ENCODE measurements at places on chromosomes 6 and 20.

DNA sequence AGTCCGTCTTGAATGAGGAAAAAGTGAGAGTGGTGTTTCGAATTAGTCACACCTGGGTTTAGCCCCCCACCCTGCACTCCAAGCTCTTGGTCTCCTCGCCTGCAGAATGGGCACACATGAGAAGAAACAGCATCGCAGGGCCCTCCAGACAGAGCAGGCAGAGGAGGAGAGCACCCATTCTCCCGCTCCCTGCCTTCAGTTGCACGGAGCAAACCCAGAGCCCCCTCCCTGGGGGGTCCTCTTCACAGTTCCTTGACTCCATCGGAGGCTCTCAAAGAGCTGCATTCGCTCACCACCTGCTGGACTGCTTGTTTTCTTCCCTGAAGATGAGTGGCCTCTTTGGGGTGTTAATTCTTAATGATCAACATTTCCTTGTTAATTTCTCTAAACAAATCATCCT lies 5.1 kb downstream of the CST7 start:
- no peak for DNase-seq

GRCh38 chr6:52496631-52497030 lies 76.5 kb downstream of the EFHC1 start:
- no peak for DNase-seq

GRCh38 chr6:163095401-163095800 lies 319.1 kb upstream of the QKI start:
- DNase-seq: no peak

GRCh38 chr20:61719691-61720347 lies 345.9 kb downstream of the TAF4 start:
- DNase-seq: no peak

DNA sequence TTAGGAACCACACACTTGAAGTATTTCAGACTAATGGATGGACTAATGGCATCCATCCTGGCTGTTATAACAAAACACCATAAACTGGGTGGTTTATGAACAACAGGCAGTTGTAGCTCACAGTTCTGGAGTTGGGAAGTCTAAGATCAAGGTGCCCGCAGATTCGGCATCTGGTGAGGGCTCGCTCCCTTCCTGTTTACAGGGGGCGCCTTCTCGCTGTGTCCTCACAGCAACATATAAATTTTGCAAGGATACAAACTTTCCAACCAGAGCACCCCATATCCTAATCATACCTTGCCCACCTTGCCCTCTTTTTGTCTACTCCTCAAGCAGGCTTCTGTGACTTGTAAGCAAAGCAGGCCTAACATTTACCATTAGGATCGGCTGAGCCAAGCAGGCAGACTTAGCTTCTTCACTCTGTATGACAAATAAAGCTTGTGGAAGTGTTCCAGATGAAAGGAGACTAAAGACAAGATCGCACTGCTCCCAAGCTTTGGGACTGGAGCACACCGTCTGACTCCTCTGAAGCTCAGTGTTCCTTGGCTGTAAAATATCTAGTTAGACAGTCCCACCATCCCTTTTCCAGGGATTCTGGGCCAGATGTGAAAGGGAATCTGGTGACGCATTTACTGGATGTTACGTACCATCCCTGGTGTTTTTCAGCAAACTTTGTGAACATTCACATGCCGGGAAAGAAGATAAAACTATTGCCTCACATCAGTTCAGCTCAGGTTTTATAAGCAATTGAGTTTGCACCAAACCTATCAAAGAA lies 34.9 kb downstream of the GFOD1 start:
- no peak for DNase-seq

DNA sequence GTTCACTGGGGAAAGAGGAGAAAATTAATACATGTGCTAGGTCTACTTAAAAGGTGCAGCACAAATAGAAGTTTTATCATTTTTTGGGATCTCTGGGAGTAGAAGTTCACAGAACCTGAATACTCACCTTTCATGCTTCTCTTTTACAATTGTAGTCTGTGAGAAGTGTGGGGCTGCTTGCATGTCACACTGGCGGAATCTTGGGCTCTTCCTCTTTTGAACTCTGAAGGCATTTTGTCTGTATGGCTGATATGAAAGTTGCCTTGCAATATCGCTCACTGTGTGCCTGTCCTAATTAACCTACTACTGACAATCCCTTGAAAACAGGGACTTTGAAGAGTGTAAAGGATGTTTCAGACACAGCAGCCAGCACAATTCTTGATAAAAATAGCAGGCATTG lies 65.9 kb upstream of the CLDN20 start:
- no peak for DNase-seq

- no peak for DNase-seq
Observed at GRCh38 chr6:150276168-150276936, 92.5 kb upstream of the IYD start.

DNA sequence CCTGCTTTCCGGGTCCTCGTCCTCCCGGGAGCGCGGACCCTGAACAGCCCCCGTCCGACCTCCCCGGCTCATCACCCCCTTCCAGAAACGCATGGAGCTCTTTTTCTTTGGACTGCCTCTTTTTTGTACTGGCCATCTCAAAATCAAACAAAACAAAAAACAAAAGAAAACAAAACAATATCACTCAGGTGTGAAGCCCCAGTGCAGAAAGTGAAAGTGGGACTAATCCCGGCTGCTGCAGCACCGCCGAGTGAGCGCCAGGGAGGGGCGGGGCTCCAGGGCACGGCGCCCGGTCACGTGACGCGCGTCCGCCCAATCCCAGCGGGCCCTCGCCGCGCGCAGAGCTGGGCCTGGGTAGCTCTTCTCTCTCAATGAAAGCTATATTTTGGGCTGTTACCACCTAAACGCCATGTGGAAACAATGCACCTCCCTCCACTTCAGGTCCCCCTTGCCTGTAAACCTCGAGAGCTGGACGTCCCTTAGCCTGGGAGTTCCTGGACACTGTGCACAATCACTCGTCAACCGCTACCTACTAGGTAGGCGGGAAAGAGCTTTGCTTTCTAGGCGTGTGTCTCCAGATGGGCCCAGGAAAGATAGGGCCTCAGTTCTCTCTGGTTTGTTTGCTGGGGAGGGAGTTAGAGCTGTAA lies 93.7 kb upstream of the PRDM1 start:
- peak; percentile 45 for DNase-seq

DNA sequence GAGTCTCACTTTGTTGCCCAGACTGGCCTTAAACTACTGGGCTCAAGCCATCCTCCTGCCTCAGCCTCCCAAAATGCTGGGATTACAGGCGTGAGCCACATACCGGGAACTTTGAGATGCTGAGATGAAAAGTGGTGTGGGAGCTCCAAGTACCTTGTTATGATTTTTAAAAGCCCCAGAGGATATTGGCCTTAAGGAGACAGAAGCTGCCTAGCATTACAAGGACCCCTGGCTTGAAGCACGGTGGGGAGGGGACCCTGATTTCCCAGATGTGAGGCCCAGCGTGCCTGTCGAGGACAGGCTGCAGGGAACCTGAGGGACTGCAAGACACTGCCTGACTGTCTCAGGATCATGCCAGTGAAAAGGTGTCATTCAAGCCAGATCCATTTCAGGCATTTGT lies 75.3 kb upstream of the TIAM2 start:
- DNase-seq: no peak

GRCh38 chr6:55746473-55746872 lies 128.9 kb downstream of the BMP5 start:
- no peak for DNase-seq

DNA sequence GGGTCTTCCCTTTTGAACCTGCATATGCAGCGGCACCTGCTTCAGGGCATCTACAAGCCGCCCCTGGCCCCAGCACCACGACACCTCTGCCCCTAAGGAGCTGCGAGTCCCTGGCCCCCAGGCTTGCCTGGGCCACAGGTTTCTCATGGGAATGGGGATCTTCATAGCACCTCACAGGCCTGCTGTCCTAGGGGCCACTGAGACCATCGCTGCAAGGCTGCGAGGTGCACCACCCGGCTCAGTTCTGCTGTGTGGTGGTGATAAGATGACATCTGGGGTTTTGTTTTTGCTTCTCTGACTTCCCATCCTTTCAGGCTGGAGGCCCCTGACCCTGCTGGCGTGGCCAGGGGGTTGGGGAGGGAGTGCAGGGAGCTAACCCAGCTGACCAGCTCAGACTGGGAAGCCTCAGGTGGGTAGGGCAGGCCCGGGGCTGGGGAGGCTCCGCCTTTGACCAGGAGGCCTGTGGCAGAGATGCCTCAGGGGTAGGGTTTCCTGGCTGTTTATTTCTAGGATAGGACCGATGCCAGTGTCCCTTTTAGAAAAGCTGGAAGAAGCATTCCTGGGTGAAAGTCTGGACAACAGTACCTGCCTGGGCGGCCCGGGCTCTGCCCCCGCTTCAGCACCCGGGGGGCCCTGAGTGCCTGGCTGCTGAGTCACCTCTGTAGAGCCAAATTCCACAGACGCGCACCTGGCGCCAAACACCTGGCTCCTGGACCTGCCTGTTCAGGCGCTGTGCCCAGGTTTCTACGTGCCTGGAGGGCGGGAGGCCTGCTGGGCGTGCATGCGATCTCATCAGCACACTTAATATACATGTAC lies 264.7 kb downstream of the DLL1 start:
- DNase-seq: peak; percentile 85

GRCh38 chr6:36368921-36369865 lies 18.3 kb downstream of the ETV7 start:
- peak; percentile 55 for DNase-seq

DNA sequence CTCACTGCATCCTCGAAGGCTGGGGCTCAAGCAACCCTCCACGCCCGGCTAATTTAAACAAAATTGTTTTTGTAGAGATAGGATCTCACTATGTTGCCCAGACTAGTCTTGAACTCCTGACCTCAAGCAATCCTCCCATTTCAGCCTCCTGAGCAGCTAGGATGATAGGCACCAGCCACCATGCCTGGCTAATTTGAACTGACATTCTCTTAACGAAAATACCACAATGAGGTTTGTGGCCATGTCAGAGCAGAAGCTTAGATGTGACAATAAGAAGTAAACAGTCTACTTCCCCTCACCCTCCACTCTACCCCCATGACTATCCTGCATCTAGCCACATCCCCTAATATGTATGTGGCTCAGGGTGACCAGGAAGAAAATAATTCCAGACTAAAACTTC lies 74.8 kb upstream of the PLCB4 start:
- DNase-seq: no peak

DNA sequence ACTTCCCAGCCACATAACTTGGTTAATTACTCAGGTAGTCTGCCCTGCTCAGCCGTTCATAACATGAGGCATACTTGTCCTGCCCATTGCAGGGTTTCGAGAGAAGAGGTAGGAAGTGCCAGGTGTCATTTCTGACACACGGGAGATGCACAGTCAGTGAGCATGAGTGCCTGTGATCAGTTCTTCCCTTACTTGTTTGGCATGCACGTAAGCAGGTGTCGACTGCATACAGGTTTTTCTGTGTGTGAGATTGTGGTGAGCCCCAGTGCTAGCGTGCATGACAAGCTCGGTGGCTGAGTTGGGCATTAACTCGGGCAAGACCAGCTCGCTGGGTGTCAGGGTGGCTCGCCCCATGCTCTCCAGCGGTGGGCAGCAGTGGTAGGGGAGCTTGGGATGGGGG lies 51.2 kb upstream of the SLC22A1 start:
- no peak for DNase-seq

DNA sequence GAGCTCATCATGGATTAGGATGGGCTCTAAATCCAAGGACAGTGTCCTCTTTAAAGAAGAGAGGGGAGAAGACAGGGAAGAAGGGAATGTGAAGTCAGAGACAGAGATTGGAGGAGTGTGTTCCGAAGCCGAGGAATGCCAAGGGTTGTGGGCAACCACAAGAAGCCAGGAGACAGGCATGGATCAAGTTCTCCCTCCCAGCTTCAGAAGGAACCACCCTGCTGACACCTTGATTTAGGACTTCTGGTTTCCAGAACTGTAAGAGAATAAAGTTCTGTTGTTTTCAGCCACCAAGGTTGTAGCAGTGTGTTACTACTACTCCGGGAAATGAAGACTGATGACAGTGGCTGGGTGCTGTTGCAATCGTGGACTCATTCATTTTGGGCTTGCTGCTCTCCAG lies 120.1 kb downstream of the RPS12 start:
- DNase-seq: no peak

DNA sequence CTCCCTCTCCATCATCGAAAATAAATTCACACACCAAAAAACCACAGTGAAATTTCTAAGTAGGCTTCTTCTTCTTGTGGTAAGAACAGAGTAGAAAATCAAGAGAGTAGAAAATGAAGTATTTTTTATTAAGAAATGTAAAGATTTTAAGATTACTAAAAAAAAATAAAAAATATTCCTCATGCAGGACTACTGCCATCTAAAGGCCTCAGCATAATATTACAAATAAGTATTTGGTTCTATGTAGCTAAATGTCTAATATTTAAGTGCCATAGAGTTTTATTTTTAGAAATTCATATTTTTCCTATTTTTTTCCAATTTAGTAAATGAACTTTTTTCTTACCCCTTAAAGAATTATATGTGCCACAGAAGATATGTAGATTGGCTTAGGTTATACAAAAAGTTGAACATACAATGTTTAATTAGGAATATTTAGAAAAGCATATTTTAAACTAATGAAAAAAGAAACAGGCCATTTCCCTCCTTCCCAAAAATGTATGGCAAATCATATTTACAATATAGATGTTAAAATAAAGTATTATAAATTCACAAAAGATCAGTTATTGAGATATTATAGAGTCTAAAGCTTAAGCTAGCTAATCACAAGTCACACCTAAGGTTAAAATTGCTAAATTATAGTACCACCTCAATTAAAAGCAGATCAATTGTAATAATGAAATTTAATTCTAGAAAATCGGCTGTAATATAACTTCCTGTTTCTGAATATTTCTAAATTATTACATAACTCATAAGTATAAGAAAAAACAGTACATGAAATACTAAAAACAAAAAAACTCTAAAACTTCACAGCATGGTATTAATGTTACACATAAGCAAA lies 3.5 kb upstream of the NT5DC1 start:
- DNase-seq: no peak

DNA sequence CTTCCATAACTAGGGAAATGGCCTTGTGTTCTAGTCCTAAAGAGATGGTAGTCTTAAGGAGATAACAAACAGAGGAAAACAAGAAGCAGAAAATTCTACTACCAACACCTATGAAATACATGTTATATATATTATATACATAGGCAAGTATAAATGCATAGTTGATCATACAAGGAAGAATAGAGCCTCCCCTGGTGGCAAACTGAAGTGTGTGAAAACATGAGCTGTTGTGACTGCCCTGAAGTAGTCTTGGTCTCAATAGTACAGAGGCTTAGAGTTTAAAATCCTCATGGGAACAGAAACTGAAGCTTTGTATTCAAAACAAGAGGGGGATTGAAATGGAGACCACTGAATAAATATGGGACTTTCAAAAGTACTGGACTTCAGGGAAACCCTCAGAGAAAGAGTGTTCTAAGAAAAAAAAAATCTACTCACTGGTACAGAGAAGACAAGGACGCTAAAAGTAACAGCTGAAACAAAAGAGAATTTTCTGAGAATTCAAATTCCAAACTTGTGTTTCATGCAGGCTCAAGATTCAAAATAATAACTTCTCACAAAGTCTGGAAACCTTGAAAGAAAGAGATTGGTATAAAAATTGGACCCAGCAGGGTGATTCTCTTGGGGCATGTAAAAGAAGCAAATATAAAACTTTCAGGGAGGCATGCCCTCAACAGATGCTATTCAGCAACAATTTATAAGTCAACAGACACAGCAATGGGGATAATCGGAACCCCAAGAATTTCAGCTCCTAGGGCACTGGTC lies 59.7 kb upstream of the SAMD3 start:
- DNase-seq: no peak

Data from NCI-H1417 treated with DMSO at 0.1 percent for 48 hours (cell line).